ENCODE measurements at places on chromosomes 11 and 22.
A peak's percentile ranks its signal among the peaks of the same experiment; 100 is the strongest.

DNA sequence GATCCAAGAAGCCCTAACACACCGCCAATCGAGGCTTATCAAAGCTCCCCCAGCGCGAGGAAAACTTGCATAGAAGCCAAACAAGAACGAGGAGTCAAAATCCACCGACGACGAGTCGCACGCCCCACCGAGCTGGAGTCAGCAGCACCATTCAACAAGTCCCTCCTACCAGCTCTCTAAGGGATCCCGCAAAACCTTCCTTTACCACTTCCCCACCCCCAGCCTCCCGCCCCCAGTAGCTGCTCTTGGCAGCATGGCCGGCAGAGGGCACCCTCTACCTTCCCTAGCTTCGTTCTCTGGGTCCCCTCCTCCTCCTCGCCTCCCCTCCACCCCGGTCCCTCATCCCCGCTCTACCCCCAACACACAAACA lies 1.4 kb downstream of the BDNF start:
- DNase-seq: peak; percentile 34

DNA sequence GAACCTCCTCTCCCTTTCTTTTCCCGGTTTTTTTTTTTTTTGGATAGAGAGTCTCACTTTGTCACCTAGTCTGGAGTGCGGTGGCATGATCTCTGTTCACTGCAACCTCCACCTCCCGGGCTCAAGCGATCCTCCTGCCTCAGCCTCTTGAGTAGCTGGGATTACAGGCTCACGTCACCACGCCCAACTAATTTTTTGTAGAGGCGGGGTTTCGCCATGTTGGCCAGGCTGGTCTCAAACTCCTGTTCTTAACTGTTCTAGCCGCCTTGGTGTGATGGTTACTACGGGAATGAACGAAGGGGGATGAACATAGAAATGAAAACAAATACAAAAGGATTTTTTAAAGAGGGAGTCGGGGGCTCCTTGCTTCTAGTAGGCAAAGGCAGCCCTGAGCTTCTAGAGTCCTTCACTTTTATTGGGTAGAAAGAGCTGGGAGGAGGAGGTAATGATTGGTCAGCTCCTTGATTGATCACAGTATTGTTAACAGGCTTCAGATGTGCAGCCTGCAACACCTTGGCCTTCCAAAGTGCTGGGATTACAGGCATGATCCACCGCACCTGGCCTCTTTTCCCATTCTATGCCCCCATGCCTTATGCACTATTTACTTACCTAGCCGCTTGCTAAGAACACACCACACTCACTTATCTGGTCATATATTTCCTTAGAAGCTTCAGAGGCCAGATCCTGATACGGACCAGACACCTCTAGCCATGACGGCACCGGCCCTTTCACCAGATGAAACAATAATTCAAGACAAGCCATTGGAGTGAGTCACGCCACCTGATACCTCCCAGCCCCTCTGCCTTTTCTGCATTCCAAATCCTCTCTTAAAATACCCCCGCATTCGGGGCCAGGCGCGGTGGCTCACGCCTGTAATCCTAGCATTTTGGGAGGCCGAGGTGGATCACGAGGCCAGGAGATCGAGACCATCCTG lies 20.7 kb downstream of the SUSD2 start:
- no peak for DNase-seq

GRCh38 chr11:134393638-134394037 lies 18.4 kb downstream of the B3GAT1 start:
- peak; percentile 30 for DNase-seq

GRCh38 chr22:39469681-39470450 lies 13.1 kb downstream of the MGAT3 start:
- peak; percentile 68 for DNase-seq

DNA sequence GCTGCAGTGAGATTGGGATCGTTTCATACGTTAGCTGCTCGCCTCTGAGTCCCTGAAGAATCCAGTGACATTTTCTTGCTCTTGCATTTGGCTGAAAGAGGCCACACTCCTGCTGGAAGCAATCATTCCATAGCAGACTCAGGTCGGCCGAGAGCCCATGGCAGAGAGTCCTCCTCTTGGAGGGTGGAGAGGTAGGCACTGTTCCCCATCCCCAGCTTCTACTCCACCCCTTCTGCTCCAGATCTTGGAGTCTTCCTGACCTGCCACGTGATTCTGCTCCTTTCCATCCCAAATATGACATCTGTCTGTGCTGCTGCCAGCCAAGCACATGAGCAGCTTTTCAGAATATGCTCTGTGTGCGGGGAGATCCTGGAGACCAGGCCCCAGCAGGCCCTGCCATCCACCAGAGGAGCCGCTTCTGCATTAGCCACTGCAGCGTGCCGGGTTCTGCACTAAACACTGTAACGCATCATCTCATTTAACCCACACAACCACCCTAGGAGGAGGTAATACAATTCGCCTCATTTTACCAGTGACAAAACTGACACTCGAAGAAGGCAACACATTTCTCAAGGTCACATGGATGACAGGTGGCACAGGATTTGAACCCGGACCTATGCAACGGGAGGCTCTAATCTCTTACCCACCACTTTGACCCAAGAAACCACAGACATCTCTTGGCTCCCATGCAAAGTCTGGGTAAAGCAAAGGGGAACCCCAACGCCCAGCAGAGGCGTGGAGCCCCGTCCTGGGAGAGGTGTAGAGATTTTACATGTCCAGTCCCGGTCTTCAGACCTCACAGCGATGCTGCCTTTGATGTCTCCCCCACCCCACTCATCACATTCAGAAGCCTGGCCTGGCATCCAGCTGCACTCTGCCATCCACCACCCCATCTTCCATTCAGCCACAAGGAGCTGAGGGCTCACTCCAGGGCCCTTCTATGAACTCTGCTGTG lies 78.8 kb downstream of the FEZ1 start:
- DNase-seq: no peak

DNA sequence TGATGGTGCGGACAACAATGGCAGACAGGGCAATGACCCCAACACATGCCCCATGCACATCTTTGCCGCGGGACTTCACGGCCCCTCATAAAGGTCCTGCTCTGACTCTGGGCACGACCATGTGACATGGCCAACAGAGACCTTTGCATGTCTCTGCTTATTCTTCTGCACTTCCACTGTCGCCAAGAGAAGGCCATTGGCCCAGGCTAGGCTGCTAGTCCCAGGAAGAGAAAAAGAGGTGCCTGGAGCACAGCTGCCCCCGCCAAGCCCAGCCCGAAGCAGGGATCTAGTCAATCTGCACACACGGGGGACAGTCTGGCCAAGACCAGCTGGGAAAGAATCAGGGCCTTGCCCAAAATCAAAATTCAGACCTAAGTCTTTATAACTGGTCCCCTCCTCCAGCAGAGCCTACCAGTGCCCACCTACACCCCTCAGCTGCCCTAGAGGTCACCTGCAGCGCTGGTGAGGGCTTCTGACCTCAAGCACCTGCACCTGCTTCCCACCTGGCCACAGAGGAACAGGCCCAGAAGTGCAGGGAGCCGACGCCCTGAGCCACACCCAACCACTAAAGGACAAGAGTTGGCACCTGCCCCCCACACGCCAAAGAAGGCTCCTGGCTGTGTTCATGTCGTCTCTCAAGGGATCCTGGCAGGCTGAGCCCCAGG lies 8.1 kb downstream of the SULT4A1 start:
- no peak for DNase-seq

- no peak for DNase-seq
These were observed 110.2 kb downstream of the ANO3 start for GRCh38 chr11:26442131-26442530.

- no peak for DNase-seq
These were observed 15.2 kb upstream of the TH start for GRCh38 chr11:2186669-2187279.

DNA sequence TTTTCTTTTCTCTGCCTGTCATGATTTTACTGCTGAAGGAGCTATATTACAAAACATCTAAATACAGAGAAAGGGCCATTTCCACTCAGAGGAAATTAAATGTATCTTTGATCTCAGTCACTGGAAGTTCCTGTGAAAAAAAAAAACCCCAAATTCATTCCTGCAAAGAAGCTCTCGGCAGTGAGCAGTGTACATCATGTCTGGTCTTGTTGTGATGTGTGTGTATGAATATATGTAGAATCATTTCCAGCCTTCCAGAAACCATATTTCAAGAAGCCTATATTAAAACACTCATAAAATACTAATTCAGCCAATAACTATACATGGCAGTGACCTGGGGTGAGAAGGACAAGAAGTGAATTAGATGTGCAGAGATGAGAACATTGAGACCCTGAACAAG lies 393.2 kb upstream of the TENM4 start:
- DNase-seq: no peak

GRCh38 chr22:21612858-21613257 lies 17.0 kb downstream of the YDJC start:
- DNase-seq: no peak

DNA sequence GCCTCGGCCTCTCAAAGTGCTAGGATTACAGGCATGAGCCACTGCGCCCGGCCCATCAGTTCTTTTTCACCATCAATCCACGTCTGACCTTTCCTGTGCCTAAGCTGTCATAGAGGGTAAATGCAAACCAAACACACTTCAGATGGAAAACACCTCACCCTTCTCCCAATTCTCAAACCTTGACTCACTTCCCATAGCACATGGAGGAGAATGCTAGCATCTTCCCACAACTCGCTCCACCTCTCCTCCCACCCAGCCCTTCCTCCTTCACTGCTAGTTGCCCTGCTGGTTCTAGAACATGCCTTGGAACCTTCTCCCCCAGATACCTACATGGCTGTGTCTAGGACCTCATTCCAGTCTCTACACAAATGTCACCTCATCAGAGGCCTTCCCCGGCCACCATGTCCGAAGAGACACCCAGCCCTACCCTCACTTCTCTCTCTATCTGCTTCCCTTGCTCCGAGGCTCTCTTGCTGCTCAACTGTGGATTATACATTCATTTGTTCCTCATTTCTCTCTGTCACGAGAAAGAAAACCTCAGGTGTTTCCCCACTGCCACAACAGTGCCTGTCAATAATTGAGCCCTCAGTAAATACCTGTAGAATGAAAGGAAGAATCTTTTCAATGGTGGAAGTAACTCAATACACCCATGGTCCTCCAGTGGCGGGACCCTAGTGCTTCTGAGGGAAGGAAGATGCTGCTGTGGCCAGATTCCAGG lies 21.3 kb upstream of the NCF4 start:
- no peak for DNase-seq

DNA sequence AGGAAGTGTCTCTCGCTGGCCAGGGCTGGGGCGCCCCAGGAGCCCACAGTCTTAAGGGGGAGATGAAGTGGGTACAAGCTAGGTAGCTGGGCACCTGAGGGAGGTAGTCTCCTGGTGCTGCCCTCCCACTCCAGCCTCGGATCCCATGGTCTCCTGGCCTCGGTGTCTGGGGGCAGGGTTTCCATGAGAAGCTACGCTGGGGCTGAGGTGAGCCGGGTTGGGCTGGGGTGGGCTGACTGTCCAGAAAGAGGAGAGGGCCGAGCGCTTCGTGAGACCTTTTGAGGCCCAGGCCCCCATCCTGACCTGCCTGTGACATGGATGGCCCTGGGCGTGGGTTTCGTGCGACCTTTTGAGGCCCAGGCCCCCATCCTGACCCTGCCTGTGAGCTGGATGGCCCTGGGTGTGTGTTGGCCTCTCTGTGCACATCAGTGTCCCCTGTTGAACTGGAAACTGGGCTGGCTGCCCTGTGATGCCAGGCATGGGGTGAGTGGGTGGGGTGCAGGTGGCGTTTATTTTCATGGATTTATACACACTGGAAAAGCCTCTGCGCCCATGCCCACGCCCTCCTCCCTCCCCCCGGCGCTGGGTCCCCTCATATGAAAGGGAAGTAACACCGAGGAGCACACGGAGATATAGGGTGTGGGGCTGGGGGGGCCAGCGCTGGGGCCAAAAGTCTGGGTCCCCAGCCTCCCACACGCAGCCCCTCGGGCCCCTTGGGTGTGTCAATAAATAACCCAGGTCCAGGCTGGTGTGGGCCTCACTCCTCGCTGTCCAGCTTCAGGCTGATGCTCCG lies 8.6 kb downstream of the AIP start:
- no peak for DNase-seq

GRCh38 chr11:19844806-19845205 lies 132.2 kb downstream of the NAV2 start:
- no peak for DNase-seq

GRCh38 chr22:27133019-27133431 lies 475.6 kb downstream of the MIAT start:
- no peak for DNase-seq

GRCh38 chr11:121467471-121467870 lies 14.7 kb upstream of the SORL1-AS1 start:
- no peak for DNase-seq

DNA sequence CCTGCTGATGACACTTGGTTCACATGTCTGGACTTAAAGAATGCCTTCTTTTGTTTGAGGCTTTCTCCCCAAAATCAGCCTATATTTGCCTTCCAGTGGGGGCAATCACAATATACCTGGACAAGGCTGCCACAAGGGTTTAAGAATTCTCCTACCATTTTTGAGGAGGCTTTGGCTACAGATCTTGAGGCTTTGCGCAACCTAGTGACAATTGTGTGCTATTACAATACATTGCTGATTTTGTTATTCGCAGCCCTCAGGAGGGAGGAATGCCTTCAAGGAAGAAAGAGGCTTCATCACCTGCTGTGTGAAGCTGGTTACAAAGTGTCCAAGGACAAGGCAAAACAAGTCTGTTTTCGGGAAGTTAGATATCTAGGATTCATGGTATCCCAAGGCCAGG lies 50.8 kb upstream of the OR4C15 start:
- DNase-seq: no peak

- DNase-seq: no peak
These were observed 17.5 kb downstream of the UQCR10 start for GRCh38 chr22:29784451-29785361.

DNA sequence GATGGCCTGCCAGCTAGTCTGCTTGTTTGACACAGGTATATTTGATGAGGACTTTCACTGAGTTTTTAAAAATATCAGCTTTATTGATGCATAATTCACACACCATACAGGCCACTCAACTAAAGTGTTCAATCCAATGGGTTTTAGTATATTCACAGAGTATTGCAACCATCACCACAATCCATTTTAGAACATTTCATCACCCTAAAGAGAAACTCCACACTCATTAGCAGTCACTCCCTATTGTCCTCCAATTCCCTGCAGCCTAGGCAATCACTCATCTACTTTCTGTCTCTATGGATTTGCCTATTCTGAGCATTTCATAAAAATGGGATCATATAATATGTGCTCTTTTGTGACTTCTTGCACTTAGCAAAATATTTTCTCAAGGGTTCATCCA lies 397.9 kb upstream of the NARS2 start:
- DNase-seq: no peak

DNA sequence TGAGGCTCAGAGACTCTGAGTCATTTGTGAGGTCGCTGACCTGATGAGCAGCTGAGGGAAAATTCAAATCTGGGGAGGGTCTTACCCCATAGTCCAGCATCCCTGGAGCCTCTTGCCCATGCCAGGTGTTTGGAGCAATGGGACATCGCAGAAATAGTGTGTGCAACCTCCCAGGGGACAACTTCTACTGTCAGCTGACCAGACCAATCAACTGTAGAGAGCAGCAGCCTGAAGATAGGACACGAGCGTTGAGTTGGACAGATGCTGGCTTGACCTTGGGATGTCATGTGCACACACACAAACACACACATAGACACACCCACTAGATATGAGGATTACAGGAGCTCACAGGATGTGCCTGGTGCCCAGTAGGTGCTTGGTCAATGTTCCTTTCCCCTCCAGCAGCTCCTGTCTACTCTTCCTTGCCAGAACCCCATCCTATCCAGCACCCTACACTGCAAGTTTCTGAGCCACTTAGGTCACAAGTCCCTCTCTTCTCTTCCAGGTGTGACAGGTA lies 59.1 kb upstream of the MPEG1 start:
- DNase-seq: no peak

Data from C1 segment of cervical spinal cord (tissue), 14 donors.